ENCODE measurements at places on chromosomes 1 and 21.

- DNase-seq, result no peak
Observed at GRCh38 chr1:26758358-26758757, 29.4 kb upstream of the PIGV start.

- peak; percentile 23 for DNase-seq
Observed at GRCh38 chr1:185074307-185074706, 28.9 kb downstream of the RNF2 start.

DNA sequence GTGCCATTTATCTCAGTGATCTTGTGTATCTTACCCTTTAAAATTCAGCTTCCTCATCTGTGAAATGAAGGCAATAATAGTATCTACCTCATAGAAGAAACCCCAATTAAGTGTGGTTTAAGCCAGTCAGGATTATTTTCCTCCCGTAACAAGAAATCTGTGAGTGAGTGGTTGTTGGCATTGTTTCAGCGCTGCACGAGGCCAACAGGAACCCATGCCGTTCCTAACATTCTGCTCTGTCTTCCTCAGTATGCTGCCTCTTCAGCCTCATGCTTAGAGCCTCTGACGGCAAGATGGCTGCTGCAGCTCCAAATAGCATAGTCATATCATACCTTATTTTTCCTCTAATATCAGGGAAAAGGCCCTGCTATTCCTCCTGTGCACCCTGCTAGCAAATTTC, 289.7 kb downstream of the TM2D1 start:
- DNase-seq, result no peak

GRCh38 chr1:2908081-2908480, 106.6 kb upstream of the TTC34 start:
- no peak for DNase-seq

GRCh38 chr21:41207401-41208375, 39.7 kb downstream of the BACE2 start:
- peak; percentile 78 for DNase-seq

GRCh38 chr1:11301601-11302000, 28.6 kb downstream of the UBIAD1 start:
- no peak for DNase-seq

GRCh38 chr1:219553934-219554502, 58.9 kb downstream of the ZC3H11B start:
- no peak for DNase-seq

DNA sequence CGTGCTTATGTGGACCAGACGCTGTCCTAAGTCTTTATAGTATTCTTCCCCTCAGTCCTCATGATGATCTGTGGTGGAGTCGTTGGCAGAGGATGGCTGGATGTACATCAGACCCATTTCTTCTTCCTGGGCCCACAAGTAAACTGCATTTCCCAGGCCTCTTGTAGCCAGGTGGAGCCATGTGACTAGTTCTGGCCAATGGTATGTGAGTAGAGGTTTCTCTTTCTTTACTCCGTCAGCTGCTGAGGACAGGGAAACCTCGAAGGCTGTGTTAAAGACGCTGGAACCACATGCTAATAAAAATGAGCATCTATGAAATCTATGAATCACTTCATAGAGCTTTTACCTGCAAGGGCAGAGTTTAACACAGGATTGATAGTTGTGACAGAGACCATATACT, 18.7 kb upstream of the ZNF362 start:
- DNase-seq, result no peak

- no peak for DNase-seq
Observed at GRCh38 chr1:101217148-101217547, 19.7 kb upstream of the S1PR1 start.

DNA sequence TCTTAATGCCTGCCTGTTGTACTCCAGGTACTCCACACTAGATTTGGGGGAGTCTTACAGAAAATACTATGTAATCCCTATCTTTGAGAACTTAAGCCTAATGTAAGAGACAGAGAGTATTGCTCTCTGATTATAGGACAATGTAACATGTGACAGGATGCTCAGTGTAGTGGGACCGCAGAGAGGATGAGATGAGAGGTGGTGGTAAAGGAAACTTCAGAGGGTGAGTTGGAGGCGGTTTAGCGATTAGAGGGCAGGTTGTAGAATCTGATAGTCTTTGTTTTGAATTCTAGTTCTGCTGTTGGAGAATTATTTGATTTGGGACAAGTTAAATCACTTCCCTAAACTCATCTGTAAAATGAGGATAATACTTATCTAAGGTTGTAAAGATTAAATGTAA, 5.4 kb downstream of the SOAT1 start:
- no peak for DNase-seq

- no peak for DNase-seq
Observed at GRCh38 chr1:171219346-171220080, 28.8 kb upstream of the FMO1 start.

DNA sequence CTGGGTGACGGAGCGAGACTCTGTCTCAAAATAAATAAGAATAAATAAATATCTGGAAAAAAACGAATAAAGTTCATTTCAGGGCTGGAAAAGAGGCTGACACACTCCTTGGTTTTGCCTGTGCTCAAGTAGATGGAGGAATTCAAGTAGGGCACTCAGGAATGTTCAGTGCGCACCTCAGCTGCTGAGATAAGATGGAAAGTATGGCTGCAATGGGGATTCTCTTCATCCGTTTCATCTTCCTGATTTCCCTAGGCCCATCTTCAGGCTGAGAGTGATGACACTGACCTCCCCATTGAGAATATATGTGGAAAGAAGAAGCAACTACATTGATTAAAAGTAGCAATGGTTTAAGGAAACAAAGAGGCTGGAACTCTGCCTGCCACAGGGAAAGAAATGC, 130.5 kb upstream of the ZNF644 start:
- DNase-seq, result no peak

DNA sequence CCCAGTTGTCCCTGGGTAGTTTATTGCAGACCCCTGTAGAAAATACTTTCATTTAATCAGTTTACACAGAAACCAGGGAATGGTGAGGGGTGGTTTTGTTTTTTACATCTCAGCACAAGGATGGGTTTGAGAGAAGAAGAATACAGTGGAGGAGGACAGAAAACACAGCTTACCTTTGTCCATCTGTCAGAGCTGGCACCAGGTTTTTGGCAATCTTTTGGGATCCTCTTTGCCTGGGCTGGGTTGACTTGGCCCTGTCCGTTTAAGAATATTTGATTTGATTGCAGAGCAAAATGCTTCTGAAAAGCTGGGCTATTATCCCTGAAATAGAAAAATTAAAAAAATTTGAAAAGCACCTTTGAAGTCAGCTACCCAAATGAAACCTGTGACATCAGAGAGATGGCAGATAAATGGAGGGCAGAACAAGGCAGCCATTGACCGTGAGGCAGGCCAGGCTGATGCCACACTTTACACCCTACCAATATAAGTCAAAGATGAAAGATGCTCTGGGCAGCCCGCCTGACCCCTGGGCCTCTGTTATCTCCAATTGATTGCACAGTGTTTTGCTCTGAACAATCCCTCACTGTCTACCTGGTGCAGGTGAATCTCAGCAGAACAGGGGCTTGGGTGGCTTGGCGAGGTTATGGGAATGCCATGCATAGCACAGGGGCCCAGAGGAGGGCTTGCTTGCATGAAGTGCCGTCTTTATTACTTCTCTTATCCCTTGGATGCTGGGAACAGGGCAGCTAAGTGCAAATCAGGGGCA, 218.8 kb downstream of the LMX1A start:
- no peak for DNase-seq

DNA sequence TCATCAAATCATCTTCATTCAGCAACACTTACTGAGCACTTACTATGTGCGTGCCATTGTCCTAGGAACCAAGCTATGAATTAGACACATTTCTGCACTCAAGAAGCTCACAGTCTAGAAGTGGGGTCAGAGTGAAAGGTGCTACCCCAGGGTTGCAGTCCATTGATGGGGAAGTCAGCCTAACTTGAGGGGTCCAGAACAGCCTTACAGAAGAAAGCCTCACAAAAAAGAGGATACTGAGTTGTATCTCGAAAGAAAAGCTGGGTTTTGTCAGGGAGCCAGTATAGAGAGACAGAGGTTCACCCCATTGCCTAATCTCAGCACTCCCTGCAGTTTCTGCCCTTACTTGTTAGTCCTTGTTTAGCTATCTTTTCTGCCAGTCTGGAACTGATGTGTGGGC, 153.1 kb upstream of the JUN start:
- no peak for DNase-seq

DNA sequence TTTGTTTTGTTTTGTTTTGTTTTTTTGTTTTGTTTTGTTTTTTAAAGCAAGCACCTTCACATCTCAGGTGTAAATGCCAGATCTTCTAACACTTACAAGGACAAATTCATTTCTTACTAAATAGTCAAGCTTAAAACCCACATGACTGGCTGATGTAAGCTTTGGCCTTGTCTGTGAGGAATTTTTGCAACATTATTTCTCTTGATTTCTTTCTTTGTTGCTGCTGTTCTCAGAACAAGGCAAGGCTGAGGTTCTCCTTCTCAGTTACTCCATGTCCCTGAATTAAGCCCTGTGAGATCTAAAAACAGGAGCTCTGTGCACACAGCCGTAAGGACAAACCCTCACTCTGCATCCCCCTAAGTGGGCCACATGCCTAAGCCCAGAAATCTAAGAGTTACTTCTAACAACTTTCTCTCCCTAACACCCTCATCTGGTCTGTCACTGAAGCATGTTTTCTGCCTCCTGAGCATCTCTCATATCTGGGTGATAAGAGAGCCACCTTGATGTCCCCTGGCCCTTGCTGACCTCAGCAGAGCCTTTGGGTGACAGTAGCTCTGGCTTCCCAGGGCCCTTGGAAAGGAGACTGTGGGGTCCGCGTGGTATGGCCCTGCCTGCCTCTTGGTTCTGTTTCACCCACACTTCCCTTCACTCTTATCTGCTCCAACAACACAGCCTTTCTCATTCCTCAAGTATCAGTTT, 81.2 kb upstream of the HOOK1 start:
- DNase-seq, result no peak

DNA sequence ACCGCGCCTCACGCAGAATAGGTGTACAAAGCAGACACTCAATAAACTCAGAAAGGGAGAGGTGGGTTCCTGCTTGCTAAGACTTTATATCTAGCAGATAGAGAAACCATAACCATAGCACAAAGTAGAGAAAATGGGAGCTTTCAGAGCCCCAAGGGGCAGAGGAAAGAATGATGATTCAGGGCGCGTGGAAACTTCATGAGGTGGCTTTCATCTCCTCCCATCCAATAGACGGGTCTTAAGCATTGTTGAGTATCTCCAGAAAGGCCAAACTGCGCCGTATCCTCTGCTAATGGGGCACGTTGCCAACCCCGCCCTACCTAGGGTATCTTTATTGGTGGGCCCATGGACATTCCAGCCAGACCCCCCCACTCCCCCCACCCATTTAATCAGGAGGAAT, 778 bp upstream of the MIXL1 start:
- no peak for DNase-seq

GRCh38 chr21:31894457-31894856, 21.6 kb downstream of the HUNK start:
- no peak for DNase-seq

DNA sequence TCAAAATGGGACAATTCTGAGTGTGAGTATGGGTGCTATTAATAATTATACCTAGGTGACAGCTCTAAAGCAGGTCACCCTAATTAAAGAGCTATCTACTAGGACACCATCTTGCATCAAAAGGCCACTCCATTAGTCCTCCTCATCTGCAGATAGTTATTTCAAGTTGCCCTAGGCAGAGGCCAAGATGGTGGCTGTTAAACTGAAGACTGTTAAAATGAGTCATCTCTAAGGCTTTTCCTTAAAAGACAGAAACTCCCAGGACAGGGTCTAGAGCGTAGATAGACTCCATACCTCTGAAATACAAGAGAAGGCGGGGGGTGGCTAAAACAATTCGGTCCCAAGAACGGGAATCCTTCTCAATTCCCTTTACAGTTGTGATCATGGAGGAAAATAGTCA, 4.5 kb upstream of the ZNF697 start:
- DNase-seq, result no peak

- no peak for DNase-seq
Observed at GRCh38 chr1:12006167-12006921, 13.0 kb upstream of the MIIP start.

All from Caki2 (cell line).